Smooth muscle cell of the brain vasculature (primary cell): ENCODE measurements at places on chromosomes 12 and 14.

- no peak for DNase-seq
These were observed 50.0 kb downstream of the ADGRD1 start for GRCh38 chr12:131003716-131004045.

DNA sequence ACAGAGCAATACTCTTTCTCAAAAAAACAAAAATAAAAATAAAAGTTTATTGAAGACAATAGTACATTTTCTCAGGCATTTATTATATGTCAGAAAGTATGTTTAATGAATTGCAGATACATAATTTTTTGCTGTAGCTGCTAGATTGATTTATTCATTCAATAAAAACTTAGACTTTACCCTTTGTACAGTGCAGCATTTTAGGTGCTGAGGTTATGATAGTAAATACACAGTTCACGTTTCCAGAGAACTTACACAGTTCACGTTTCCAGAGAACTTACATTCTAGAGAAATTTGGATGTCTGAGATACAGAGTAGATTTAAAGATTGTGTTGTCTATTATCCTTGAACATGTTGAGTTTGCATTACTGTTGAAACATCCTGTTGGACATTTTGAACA lies 25.3 kb downstream of the TMTC3 start:
- DNase-seq, result no peak

DNA sequence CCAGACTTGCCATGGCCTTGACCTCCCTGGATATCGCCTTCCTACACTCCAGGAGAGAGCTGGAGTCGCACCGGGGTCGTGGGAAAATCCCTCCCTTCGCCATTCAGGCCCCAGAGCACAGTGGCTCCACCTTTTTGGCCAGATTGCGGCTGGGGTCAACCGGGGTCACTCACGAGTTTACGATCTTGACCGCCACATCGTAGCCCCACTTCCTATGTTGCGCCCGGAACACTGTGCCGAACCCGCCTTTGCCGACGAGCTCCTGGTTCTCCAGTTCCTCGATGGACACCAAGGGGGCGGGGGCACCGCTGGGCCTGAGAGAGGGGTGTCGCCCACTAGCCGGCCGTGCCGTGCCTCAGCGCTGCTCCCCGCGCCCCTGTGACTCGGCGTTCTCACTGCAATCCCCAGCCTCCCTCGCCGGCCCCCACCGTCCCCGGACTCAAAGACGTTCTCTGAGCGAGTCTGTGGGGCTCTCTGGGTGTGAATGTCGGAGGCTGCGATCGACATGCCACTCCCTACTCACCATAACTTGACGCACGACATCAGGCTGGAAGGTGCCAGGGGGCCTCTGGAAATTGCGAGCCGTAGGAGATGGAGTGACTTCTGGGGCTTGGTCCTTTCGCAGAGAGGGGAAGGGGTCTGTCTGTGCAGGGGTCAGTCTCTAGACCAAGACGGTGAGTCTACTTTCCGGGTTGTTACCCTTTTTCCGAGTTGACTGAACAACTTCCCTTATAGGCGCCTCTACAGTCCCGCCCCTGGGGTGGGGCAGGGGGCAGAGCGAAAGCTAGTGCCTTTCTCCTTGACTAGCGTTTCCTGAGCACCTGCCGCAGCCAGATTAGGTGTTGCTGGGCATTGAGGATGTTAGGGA lies at the start of gene RIPK3:
Gene RIPK3, minus strand, starts transcription at position 708 of the 868 bp plus-strand sequence. Its CDS starts 165 bp downstream, at position 543.
- no peak for DNase-seq

GRCh38 chr12:15562263-15562662 lies 226.9 kb downstream of the EPS8 start:
- no peak for DNase-seq

DNA sequence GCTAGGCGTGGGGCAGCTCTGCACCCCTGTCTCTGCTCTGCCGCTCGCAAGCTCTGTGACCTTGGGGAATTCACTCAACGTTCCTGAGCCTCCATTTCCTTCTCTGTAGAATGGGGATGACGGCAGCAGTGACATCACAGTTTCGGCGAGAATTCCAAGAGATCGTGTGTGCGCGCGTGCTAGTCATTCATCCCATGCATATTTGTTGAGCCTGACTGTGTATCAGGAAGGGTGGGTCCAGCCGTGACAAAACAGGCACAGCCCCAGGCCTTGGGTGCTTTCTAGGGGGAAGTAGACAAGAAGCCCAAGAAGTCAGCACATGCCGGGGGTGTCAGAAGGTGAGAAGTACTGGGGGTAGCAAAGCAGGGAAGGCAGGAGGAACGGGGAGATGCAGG lies 145.6 kb upstream of the NCOR2 start:
- no peak for DNase-seq

- DNase-seq, result no peak
These were observed 326.7 kb upstream of the TMPO start for GRCh38 chr12:98188650-98189077.

- no peak for DNase-seq
These were observed 66.2 kb downstream of the PTGER2 start for GRCh38 chr14:52380294-52380693.

GRCh38 chr14:71551291-71551950 lies 380.8 kb upstream of the RGS6 start:
- DNase-seq, result no peak

DNA sequence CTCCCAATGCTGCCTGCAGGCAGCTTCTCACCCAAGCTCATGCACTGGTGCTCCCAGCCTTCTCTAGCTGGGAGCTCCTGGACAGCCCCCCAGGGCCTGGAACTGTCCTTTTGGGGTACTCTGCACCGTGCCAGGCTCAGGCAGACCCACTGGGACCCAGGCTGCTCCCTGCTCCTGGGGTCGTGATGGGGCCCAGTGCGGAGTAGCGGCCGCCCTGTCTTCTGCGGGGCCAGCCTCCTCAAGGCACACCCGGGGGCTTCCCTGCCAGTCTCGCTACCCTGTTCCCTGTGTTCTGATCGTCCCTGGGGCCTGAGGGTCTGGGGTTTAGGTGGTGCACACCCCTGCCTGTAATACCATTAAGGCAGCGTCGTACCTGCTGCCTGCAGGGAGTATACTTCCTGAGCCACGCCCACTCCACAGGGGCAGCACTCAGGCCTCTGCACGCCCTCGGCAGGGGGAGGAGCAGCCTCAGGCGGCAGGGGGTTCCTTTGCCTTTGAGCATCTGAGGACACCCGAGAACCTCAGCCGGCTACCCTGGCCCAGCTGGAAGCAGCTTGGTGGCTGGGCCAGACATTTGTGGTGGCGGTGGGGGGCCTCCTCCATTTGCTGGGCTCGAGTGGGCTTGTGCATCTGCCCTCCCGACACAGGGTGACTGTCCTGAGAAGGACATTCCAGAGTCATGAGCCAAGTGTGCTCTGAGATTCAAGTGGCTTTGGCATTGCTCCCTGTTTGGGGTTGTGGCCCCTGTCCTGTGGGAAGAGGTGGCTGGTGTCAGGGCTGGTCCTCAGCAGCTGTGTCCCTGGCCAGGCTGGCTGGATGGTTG lies 9.2 kb upstream of the CRIP2 start:
- no peak for DNase-seq

- no peak for DNase-seq
These were observed 1157.2 kb downstream of the TMEM121 start for GRCh38 chr14:106683631-106684030.

DNA sequence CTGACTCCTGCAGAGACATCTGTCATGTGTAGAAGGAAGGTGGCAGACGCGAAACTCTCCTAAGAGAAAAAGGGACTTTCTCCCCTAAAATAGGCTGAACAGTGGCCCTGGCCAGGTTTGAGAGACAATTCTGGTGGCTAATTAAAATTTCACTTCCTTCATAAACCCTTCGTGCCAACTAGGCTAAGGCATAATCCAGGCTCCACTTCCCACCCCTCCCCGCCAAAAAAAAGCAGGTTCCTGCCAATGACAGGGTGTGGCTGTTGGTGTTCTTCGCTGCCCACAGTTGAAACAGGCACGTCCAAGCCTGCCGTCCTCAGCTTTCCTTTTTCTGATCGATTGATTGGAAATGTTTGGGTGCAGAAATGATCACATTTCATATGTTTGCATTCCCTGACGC lies 144.6 kb downstream of the GCH1 start:
- DNase-seq, result no peak

- DNase-seq, result no peak
These were observed 294.4 kb downstream of the NELL2 start for GRCh38 chr12:44581642-44582242.

DNA sequence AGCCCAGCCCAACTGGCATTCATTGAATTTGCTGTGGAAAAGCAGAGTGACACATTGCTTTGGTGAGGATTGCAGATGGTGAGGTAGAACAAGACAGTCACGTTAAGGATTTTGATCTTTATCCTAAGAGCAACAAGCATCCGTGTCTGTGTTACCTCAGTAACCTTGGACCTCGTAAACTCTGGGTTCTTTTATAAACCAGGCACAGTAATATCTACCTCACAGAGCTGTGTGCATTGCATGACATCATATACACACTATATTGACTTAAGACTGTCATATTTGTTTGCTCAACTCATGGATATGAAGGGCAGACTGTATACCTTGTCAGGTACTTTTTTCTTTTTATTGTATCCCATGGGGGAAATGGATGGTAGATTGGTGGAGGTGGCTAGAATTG lies 156.2 kb downstream of the ETV6 start:
- no peak for DNase-seq

DNA sequence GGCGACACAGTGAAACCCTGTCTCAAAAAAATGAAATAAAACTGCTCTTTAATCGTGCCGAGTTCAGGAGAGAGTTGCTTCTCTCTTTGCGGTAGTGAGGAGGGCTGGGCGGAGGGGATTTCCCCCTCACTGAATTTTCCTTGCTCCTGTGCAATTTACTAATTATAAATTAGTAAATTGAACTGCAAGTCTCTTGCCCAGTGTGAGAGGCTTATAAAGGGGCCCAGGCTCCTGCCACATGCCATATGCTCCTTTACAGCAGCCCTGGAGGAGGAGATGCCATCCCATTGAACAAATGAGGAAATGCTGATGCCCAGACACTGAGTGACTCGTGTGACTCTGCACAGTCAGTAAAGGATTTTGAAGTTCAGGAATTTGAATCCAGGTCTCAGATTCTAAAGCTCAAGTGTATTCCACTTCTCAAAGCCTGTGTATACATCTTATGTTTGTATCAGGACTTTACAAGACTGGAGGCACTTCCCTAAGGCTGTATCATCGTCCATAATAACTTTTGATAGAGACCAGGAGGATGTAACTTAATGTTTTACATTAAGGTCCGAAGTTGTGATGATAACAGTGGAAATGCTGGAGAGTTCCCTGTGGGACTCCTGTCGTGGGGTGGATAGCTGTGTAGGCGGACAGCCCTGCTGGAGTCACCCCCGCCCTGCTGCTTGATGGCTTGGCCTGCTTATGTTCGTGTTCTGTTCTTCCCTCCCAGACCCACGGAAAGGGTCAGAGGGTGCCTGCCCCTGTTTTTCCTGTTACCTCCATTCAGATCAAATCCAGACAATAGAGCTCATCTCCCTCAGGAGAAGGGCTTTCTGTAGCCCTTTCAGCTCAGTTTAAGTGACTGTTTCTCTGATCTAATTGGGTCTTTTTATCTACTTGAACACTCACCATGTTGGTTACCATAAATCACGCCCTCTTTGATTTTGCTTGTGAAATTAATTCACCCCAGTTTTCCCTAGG lies 13.9 kb downstream of the PELI2 start:
- no peak for DNase-seq

DNA sequence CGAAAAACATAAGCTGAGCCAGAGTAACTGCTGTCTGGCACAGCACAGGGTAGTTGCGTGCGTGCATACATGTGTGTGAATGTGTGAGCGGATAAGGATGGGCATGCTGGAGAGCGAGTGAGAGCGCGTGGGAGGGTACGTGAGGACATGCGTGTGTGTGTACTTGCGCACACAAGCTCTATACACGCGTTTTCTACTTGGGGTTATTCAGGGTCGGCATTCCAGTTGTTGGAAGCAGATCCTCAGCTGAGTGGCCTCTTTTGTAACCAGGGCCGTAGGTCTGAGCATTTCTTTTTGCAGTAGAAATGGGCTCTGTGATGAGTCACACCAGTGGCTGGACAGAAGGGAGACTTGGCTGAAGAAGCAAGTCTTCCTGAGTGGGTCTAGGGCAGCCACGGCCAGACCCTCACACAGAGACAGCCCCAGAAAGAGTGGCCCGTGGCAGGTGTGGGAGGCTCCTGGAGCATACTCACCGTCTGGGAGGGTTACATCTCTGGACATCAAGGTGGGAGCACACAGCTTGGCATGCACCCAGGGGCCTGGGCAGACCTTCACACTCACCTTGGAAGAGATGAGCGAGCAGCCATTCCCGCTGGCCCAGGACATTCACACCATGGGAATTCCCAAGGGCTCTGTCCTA lies 78.0 kb downstream of the LRRC74A start:
- no peak for DNase-seq

DNA sequence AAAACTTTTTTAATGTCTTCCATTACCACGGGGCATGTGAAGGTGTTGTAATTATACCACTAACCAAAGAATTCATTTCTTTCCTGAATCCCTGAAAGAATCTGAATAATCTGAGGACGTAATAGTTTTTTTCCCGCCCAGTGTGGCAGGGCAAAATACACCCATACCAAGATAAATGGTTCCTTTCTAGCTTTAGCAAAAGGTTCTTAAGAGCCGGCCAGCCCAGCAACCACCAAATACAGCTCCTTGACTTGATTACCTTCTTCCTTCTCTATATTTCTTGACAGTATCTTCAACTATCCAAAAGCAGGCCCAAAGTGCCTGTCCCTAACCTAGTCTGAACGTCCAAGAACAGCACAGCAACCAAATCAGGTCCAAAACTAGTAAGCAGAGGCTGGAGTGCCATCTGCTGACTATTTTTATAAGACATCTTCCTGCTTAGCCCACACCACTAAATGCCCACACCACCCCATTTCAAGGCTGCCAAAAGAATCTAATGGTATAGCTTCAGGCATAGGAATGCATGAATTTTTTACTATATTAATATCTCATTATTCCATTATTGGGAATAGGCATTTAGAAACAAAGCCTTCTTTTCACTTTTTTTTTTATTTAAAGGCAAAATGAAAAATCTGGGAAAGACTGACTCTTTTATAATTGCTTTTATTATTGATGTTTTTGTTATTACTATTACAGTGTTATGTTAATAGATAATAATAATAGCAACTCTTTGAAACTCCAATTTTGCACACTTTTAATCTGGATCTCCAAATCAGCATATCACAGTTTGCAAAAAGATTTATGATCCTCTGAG lies 524.4 kb downstream of the MED13L start:
- DNase-seq, result peak; percentile 43

DNA sequence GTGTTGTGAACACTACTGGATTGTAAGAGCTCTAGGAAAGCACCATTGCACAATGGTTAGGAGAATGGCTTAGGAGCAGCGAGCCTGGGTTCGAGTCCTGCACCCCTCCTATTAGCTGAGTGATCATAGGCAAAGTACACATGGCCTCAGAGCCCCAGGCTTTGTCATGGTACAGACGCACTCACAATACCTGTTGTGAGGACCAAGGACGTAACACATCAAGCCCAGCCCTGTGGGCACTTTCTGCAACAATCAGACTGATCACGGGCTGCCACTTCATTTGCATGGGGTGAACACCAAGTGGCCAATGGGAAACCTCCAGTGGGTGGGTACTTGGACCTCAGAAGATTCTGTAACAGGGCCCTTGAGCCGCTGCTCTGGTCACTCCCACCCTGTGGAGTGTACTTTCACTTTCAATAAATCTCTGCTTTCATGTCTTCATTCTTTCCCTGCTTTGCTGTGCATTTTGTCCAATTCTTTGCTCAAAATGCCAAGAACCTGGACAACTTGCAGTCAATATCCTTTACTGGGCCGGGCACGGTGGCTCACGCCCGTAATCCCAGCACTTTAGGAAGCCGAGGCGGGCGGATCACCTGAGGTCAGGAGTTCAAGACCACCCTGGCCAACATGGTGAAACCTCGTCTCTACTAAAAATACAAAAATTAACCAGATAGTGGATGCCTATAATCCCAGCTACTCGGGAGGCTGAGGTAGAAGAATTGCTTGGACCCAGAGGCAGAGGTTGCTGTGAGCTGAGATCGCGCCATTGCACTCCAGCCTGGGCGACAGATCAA lies 28.2 kb downstream of the GLRX5 start:
- DNase-seq, result no peak
